ENCODE measurements at places on chromosomes 4 and X.
A peak's percentile ranks its signal among the peaks of the same experiment; 100 is the strongest.

- DNase-seq = no peak
Observed at GRCh38 chr4:168291242-168291641, 27.3 kb downstream of the DDX60 start.

DNA sequence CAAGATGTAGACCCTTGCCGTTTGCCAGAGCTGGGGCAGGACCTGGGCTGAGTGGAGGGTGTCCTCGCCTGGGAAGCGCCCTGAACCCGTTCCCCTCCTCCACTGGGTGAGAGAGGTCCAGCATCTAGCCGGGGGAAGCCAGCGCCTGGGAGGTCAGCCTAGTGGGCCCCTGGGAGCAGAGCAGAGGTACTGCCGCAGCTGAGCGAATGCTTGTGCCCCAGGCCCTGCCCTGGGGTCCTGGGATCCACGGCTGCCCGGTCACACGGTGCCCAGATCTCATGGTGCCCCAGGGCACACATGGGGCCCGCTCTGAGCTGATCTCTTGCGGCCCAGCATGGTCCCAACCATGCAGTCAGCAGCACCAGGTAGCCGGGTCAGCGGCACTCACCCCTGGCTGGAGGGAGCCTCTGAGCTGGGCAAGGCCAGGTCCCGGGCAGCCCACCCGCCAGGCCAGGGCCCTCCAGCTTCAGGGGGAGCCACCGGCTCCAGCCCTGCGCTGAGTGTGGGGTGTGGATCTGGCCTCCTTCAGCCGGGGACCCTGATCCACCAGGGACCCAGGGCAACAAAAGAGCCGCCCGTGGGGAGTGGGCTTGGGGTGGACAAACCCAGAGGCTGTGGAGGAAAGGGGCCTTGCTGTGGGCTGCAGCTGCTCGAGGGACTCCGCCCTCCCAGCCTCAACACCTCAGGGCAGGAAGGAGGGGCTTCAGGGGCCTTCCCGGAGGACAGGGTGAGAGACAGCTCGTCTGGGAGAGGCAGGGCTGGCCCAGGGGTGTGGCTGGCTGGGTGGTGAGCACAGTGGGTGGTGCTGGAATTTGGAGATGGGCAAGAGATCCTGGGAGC is 4.1 kb upstream of the CPLX1 start:
- DNase-seq = no peak

- DNase-seq = no peak
Observed at GRCh38 chr4:164440199-164440598, 313.7 kb upstream of the SMIM31 start.

DNA sequence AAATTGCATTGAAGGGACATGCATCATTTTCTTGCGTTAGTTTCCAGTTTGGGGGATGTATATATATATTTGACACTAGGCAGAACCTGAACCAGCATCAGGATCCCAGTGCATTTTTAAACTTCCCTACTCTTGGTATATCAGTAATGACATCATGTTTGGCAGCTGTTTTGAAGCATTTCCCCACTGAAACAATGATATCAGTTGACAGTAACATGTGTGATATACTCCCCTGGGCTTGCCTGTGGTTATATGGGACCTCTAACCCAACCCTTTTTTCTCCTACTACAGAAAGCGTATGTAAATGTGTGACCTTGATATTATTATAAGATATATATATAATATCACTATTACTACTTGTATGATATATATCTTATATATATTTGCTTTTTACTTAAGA is 225.9 kb upstream of the CASK start:
- DNase-seq = no peak

GRCh38 chrX:94058728-94059382 is 384.8 kb downstream of the FAM133A start:
- DNase-seq = no peak

DNA sequence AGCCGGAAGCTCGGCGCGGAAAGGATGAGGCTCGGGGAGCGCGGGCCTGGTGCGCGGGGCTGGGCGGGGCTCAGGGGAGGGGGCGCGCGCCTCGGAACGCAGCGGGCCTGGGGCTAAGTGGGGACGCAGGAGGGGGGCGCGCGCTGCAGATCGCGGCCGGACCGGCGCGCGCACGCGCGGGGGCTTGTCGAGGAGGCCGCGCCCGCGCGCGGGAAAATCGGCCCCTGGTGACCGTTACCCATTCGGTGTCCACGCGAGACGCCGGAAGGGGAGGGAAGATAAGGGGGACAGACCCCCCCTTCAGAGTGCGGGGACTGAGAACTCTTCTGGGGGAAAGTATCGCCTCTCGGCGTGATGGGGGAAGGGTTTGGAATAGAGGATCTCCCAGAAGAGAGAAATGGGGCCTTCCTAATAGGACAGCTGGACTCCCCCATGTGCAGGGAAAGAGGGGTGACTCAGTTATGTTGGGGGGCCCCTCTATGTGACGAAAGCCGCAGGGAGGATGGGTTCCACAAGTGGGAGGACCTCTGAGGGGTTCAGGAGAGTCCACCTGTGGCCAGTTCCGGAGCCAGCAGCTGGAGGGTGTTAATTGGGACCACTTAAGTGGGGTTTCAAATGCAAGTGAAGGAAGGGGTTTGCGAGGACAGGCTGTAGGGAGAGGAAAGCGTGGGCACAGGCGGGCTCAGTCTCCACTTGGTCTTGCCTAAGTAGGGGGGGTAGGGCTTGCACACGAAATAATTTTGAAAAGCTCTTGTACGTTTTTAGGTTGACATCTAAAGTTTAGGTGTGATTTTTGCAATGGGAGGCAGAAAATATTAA is 584 bp downstream of the SUV39H1 start:
- peak; percentile 3 for DNase-seq

DNA sequence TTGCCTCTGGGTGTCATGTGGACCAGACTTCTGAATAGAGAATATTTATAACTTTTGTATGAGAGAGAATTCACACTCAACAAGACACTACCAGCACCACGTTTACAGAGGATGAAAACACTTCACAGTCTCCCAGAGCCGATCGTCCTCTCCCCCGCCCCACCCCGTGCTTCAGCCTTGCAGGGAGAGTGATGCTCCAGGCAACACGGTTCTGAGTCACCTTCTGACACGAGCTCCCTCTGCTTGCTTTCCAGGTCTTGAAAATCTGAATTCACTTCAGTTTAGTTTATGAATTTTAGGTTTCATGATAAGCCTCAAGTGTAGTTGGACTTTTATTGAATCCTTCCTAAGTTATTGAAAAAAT is 59.8 kb downstream of the CPLX1 start:
- no peak for DNase-seq

DNA sequence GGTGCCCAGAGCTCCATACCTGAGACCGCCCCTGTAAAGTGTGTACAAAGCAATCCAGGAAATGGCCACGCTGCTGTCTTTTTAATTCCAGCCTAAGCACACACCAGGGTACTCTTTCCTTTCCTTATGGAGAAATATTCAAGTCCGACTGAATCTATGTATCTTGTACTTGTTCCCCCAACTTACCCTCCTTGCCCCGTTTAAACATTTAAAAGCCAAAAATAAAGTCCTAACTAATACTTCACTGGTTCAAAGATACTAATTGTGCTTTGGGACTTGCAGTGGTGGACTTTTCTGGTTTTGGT is 731 bp upstream of the AMMECR1 start:
- DNase-seq = no peak

DNA sequence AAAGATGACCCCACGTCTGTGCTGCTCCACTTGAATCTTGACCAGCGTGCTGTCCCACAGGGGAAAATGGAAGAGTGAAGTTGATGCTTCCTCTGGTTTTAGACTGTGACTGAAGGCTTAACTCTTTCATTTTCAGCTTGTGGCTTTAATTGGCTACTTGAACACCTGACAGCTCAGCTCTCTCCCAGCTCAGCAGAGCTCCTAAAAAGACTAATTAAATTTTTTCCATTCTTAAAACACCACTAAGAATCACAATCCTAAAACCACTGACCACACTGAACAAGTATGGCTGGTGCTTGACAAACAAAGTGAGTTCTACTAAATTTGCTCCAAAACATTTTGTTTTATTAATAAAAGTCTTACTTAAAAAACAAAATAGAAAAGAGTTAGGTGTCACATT is 71.7 kb downstream of the SRPX start:
- no peak for DNase-seq

GRCh38 chrX:110041980-110042379 is 39.1 kb downstream of the TMEM164 start:
- peak; percentile 34 for DNase-seq

DNA sequence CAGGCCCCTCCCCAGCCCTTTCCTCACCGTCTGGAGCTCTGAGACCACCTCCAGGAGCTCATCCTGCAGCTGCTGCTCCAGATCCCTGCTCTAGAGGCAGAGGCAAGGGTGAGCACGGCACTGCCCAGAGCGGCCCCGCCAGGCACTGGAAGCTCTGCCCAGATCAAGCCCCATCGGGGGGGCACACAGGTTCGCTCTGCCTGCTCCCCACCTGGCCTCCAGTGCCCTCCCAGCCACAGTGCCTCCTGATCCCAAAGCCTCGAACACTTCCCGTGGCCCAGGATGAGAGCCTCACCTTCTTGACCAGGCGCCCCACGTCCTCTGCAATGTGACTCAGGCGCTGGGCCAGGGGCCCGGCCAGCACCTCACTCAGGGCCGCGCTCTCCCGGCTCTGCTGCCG is 5.0 kb downstream of the ARHGAP4 start:
- DNase-seq = no peak

DNA sequence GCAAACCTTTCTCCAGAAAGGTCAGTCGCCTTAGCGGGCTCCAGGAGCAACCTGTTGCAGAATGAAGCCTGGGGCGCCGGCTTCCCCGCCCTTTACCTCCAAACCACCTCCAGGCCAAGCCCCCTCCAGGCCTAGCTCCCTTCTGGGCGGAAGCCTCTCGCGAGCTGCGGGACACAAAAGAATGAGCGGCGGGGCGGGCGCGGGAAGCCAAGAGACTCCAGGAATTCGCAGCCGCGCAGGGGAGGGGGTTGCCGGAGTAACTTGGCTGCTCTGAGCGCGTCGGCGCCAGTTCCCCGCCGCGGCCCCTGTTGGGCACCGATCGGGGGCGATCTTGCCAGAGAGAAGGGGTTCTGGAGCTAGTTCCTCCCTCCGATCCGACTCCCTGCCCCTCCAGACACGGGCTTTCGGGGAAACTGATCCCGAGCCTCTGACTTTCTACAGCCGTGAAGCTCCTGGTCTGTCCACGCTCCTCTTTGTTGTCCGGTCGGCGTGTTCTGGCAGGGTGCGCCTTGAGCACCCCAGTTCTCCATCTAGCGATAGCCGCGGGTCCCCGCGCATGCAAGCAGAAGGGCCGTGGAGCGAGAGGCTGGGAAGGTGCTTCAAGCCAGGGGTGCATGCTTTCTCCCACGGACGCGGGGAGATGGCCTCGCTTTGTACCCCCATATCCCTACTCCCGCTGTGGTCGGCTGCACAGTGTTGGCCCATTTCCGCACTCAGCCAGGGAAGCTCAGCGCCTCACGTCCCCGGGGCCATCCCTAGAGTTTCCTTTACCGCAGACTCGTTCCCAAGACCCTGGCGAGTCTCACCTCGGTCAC is 1.2 kb downstream of the PROM1 start:
- DNase-seq = no peak

- DNase-seq = no peak
Observed at GRCh38 chrX:139691493-139691842, 16.5 kb downstream of the MCF2 start.

GRCh38 chrX:8867406-8867805 is 66.2 kb upstream of the FAM9A start:
- no peak for DNase-seq

GRCh38 chr4:88398381-88398780 is 19.7 kb downstream of the HERC6 start:
- DNase-seq = no peak

DNA sequence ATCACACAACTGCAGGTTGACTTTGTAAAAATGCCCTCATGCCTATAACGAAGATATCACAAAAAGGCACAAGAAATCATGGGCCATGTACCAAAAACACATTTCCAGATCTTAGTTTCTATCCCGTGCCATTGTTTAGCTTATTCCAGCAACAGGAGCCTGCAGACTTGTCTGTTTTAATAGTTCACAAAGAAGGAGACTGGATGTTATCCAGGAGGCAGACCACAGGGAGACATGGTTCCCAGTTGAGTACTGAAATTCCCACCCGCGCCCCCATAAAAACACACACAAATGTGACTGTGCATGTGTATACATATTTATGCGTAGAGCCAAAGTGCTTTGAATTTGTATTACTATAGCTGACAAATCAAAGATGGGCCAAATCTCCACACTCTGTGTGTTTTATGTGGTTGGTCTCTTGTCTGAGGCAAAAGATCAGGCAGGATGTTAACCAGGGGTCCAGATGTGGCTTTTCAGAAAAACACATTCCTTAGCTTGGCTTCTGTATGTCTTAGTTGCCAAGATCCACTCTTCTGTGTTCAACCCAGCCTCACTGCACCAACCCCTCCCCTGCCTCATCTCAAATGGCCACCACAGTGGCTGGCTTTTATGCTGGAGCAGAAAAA is 469.2 kb upstream of the DIPK2B start:
- no peak for DNase-seq

GRCh38 chr4:184900184-184900583 is 74.4 kb upstream of the ACSL1 start:
- no peak for DNase-seq

GRCh38 chr4:184695178-184695896 is 38.6 kb downstream of the CENPU start:
- DNase-seq = no peak

- DNase-seq = no peak
Observed at GRCh38 chr4:61671599-61671998, 471.5 kb downstream of the ADGRL3 start.

DNA sequence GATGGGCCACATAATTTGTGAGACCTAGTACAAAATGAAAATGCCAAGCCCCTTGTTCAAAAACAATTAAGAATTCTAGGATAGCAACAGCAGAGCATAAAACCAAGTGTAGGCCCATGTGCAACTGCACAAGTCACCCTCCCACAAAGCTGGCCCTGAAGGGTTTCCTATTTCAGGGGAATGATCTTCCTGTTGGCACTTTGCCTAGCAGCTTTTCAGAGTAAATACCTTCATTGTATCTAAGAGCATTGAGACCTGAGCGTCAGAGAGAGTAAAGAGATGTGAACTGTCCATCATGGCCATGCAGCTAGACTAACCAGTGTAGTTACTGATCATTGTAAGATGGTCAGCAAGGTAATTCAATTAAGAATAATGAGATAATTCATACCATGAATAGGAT is 113.6 kb downstream of the CNKSR2 start:
- no peak for DNase-seq

- DNase-seq = no peak
Observed at GRCh38 chrX:135984256-135984655, 979 bp upstream of the SLC9A6 start.

DNA sequence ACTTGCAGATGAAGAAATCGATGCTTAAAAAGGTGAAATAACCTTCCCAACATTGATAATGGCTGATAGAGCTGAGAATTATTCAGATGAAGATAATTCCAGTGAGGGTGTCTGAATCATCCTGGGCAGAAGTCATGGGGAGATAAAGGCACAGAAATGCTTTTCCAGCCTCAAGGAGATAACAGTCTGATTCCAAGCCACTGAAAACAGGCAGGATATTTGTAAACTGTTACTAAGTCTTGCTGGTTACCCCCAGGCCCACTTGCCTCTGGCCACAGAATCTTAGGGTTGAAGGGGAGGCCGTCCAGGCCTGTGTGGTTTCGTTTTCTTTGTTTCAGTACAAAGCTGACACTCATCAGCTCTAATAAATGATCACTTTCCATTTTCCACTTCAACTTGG is 158.5 kb downstream of the SH3KBP1 start:
- no peak for DNase-seq

GRCh38 chrX:72539822-72540221 is 32.8 kb downstream of the HDAC8 start:
- DNase-seq = no peak
